ENCODE measurements at places on chromosomes 5 and 9.

DNA sequence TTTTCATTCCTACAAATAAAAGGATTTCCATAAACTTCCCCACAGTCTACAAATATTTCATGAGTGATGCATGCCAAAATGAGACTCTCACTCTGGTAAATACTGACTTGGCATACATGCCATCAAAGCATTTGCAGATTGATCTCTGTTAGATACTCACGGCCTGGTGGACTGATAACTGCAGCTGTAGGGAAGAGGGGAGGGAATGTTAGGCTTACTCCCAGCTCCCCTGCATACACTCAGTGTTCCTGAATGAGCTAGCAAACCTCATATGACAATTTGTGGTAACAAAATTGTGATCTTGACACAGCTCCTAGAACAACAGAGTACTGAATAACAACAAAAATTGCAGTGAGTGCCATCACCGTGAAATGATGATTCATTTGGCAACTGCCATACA, 435.3 kb downstream of the NR2F1-AS1 start:
- DNase-seq, result no peak

GRCh38 chr9:6645355-6646292, at the start of gene GLDC:
Gene GLDC (minus strand): TSS chr9:6645729. CDS start chr9:6645499, 230 bp downstream.
- DNase-seq, result no peak

- no peak for DNase-seq
These were observed 53.9 kb downstream of the TSSK1B start for GRCh38 chr5:113380807-113381326.

DNA sequence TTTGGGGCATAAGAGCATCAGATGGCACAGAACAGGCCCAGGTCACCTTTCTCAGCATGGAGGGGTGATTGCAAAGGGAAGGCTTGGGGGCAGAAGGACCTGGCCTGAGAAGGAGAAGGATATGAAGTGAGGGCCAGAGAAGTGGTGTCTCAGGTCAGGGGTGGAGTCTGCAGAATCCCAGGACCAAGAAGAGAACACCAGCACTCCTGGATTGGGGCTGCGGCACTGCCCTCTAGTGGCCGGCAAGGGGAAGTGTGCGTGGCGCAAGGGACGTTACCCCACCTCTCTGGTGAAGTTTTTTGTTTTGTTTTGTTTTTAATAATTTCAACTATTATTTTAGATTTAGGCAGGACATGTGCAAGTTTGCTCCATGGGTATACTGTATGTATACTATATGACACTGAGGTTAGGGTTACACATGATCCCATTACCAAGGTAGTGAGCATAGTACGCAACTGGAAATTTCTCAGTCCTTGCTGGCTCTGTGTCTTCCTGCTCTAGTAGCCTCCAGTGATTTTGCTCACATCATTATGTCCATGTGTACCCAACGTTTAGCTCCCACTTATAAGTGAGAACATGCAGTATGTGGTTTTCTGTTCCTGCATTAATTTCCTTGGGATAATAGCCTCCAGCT, 1548.6 kb downstream of the EFNA5 start:
- no peak for DNase-seq

DNA sequence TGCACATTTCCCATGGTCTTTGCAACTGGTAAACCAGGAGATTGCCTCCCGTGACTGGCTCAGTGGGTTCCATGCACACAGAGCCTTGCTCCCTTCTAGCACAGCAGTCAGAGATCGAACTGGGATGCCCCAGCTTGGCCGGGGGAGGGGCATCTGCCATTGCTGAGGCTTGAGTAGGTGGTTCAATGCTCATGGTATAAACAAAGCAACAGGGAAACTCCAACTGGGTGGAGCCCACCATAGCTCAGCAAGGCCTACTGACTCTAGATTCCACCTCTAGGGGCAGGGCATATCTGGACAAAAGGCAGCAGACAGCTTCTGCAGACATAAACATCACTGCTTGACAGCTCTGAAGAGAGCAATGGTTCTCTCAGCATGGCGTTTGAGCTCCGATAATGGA, 67.0 kb upstream of the PPP1R2B start:
- no peak for DNase-seq

- DNase-seq, result no peak
These were observed 74.8 kb downstream of the HABP4 start for GRCh38 chr9:96524764-96525163.

GRCh38 chr5:21152611-21153010, 1164.6 kb upstream of the CDH18 start:
- no peak for DNase-seq

- no peak for DNase-seq
These were observed 226.5 kb upstream of the MAP3K1 start for GRCh38 chr5:56588636-56589480.

- no peak for DNase-seq
These were observed 756 bp upstream of the PRR7 start for GRCh38 chr5:177445917-177446199.

GRCh38 chr5:99239826-99240360, 311.1 kb upstream of the CHD1 start:
- DNase-seq, result no peak

DNA sequence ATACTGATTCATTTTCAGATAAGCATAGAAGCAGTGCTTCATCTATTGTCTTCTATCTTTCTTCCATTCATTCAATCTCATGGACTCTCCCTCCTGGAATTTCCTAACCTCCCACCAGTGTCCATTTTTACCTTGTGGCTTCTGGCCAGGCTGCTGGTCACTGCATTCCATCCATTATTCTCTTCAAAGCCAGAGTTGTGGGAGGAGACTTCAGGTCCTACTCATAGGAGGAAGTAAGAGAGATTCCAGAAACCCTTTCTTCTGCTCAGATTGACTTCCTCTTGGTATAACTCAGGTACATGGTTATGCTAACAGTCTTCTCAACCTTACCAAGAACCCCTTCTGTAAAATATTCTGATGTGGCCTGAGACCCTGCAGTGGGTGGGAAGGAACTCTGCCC, 153.3 kb upstream of the SLC12A2 start:
- no peak for DNase-seq

GRCh38 chr5:93789173-93790067, 48.0 kb upstream of the POU5F2 start:
- no peak for DNase-seq

Measured in activated T-helper 1 cell treated with anti-CD3 and anti-CD28 coated beads, Interleukin-2, amount 50 U/mL, for 16 hours (primary cell).